ENCODE measurements at places on chromosomes 2 and 18.

GRCh38 chr2:236346366-236346765, 82.2 kb upstream of the ASB18 start:
- no peak for DNase-seq

DNA sequence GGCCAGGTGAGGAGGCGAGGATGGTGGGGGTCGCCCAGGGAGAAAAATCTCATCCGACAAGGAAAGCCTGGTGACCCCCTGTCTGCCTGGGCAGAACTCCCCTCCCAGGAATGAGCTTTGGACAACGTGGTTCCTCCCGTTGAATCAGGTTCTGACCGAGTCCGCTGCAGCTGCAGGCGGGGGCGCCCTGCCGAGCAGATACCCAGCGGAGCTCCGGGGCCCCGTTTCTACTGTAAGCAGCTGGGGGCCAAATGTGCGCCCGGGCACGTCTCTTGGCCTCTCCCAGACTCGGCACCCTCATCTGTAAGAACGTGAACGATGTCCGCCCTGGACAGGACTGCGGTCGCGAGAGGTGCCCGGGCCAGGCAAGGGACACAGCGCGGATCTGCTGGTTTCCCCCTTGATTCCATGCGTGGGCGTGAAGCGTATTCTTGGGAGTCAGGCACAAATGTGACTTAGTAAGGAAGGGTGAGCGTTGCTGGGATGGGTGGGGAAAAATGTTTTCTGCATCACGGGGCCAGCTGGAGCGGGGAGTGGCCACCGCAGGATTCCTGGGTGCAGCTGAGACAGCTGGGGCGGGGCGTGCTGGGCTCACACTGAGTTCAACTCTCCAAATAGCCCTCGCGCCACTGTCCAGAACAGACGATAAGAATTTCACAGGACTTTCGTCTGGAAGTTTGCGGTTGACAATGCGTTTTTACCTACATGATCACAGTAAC, 20.2 kb upstream of the TUBB6 start:
- DNase-seq = peak; percentile 87

DNA sequence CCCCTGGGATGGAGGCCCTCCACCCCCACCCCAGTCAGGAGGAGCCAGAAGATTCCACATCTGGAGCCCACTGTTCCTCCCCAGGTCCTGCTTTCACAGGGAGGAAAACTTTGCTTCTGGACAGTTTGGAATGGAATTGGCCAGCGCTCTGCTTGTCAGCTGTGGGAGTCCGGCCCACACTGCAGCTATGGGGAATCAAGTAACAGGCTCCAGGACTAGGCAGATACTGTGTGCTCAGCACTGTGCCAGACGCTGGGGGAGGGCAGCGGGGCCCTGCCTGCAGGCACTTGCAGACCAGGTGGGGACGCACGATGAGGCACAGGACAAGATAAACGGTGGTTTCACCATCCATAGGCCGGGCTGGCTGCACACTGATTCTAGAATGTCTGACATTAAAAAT, 114.0 kb downstream of the STPG4 start:
- DNase-seq = no peak

DNA sequence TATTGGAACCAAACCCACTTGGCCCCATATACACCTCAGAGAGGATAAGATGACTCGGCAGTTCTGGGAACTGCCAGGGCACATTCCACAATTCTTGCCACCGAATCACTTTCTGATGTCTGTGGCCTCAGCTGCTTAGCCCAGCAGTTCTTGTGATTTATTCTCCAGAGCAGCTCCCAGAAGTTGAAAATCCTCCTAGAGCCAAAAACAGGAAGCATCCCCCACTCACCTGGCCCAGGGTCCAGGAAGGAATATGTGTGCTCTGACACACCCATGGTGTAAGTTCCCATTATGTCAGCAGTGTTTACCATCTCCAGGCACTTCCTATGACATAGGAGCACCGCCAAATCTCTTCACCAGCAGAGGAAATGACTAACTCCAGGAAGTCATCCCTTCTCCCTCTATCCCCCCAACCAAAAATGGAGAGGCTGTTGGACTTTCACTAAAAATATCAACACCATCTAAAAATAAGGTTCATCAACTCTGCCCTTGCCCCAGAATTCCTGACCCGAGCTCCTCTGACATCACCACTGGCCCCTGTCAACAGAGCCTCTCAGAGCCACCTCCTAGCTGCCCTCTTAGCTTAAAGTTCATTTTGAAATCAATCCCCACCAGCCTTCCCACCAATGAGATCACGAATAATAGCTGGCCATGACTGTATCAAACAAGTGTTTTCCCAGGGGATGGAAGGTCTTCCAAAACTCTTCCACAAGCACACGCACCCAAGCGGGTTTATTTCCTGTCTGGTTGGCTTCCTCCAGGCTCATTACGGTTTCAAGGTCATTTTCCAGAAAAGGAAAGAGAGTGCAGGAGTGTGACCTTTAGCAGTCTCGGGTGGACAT, 223.1 kb upstream of the PARD3B start:
- peak; percentile 79 for DNase-seq

DNA sequence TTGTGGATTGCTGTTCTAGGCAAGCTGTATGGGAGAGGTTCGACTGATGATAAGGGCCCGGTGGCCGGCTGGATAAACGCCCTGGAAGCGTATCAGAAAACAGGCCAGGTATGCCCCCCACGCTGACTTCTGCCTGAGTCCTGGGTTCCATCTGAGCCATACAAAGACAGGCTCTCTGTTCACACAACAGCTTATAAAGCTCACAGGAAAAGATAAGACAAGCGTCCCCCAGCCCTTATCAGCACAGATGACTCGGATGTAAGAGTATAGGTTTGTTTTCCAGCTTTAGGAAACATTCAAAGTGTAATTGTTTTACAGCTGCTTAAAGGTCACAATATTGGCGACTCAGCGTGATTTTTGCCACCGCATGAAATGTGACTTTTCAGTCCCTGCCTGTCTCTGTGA, 12.7 kb downstream of the CNDP2 start:
- DNase-seq = no peak

- no peak for DNase-seq
Observed at GRCh38 chr18:9354256-9354655, 19.7 kb downstream of the TWSG1 start.

- no peak for DNase-seq
Observed at GRCh38 chr2:108554528-108554927, 20.3 kb downstream of the LIMS1 start.

DNA sequence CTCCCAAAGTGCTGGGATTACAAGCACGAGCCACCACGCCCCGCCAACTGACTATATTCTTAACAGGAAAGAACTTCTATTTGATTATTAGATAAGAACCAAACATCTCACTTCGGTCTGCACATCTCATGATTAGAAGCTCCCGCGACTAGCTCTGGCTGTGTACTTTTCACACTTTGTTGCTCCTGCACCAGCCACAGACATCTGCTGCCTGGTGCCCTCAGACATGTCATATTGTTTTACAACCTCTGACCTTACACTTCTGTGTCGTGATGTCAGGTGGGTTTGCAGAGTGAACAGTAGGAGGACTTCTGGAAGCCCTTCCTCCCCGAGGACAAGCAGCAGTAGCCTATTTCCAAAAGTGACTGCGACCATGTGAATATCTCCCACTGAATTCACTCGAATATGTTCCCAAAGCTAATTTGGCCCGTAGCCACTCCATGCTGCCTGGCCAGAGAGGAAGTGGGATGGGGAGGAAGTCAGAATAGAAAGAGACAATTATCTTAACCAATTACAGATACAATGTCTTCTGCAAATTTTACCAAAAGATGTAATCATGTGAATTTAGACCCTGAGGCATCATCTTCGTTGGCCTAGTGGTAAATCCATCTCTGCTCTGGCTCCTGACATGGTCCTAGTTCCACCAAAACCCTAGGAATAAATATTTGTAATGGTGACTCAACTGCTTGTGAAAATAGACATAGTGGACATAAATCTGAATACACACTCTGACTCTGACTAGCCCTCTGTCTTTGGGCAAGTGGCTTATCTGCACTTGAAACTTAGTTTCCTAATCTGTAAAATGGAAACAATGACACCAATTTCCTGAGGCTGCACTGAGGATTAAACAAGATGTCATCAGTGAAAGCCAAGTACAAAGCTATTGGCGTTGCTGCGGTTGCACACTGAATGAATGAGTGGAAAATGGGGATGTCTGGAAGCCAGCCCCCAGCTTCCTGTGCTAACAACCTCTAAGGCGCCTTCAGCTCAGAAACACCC, 406.1 kb downstream of the LRATD1 start:
- DNase-seq = no peak

DNA sequence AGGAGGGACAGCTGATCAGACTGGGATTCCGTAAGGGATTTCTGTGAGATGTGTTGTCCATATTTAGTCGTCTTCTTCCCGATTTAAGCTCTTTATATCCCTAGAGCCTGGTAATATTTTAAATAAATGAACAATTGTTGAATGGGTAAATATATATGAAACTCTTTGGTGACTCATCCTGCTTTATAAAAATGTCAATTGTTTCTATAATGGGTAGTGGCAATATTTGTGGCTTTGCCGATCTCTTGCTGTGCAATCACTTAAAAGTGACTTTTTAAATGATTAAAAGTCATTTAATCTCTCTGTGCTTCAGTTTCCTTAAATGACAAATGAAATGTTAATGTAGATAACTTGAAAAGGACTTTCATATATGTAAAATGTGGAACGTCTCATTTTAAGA, 339.2 kb downstream of the RNF144A start:
- DNase-seq = no peak

DNA sequence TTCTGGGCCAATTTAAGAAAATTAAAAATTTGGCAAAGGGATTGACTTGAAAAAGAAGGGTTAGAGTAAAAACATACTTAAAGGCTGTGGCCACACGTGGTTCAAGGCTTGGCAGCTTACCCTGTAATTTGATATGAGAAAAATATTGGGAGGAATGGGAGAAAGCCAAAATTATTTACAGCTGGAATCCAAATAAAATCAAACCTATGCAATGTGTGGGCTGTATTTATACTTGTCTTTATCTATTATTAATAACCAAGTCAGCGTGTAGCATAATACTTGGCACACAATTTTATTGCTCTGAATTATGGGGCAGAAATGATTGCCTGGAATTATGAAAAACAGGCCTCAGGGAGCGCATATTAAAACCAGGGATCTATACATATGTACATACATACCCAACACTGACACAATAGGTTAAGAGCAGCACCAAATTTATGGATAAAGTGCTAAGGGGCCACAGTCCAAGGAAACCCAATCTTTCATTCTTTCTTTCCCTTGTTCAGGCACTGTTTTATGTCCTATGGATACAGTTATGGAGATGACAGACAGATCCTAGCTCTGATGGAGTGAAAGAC, 35.6 kb downstream of the FAM124B start:
- no peak for DNase-seq

DNA sequence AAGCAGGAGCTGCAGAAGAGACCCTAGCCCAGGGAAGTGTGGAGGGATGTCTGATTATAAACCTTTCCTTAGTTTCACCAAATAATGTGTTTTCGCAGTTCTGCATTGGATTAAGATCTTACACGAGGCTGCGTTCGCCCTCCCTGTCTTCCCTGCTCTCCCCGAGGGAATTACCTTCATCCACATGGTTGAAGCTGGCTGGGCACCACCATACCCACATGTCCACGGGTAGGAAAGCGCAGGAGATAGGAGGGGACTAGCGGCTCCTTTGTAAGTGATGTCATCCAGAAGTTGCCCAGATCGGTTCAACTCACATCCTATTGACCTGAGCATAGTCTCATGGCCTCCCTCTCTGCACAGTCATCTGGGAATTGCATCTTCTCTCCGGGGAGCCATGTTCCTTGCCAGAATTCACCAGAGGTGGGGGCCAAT, 1.1 kb downstream of the TTL start:
- peak; percentile 56 for DNase-seq

DNA sequence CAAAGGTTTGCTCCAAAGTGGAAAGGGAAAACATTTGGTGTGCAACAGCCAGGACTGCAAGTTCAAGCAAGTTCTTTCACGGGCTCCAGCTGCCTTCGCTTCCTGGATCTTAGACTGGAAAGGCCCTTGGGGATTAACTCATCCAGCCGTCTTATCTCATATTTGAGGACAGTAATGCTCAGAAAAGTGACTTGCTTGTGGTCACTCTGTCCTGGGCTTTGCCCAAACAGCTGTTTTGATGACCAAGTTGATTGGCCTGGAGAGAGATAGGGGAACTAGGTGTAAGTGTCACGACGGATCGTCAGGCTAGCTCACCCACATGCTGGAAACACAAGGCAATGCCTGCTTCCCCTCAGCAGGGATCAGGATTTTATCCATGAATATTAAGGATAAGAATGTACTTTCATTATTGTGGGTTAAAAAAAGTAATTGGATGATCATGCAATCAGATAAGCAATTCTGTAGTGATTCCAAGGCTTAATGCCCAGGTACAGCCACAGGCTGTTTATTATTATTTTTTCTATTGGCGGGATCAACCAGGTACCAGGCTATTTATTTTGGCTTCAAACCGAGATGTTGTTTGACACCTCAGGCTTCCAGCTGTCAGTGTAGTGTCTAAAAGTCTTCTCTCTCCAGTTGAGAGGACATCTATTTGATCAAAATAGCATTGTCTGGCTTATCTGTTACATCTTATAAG, 162.5 kb upstream of the EPAS1 start:
- DNase-seq = peak; percentile 86

GRCh38 chr2:101368376-101368775, 18.9 kb downstream of the CREG2 start:
- DNase-seq = no peak

DNA sequence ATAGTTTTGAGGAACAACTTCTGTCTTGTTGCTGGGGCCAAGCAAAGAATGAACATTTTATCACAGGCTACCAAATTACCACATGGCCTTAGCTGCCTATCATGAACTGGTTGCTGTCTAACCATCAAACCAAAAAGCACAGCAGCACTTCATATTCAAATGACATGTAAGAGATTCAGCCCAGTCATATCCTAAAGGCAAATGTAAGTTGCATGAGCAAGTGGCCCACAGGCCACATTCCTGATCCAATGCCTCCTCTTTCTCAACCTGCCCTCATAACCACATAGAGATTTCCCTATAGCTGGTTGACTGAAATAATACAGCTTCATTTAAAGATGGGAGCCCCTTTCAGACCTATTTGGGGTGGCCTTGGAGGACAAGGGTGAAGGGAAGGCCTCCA, 572.3 kb downstream of the IRS1 start:
- DNase-seq = peak; percentile 69

- no peak for DNase-seq
Observed at GRCh38 chr2:120236316-120236715, 13.1 kb upstream of the TMEM185B start.

DNA sequence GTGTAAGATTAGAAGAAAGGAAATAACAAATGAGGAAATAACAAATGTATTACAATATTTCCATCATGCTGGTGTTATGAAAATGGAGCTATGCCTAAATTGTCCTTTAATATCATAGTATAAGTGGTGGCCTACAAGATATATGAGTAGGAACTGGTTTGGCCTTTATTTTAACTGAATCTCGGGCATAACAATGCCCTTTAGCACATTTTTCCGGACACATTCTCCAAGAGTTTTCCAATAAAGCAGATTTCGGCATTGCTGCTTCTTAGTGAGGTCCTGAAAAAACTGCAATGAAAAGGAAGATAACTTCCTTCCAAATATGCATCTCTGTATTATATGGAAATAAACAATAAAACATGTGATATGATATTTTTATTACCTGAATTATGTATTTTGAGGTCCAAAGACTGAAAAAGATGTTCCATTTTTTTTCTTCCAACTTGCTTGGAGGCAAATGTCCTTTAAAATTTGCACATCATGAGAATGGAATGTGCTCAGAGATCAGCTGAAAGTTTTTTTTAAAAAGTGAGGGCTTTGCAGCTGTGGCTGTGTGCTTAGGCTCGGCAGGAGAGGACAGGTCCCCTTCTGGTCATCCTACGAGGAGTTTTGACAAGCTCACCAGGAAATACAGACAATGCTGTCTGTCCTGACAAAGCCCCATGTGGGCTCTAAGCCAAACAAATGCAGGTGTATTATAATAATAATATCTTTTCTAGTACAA, 132.3 kb upstream of the RND3 start:
- peak; percentile 59 for DNase-seq

GRCh38 chr18:43271593-43272432, 5.5 kb downstream of the SYT4 start:
- no peak for DNase-seq

All from foreskin keratinocyte (primary cell).